ENCODE measurements at places on chromosomes 13 and 19. TPM values are rescaled to one million over a fixed set of nuclear protein-coding genes. Genes with fewer than 3 reads are reported as not detected.

The NBEA gene
- total RNA-seq: 1.5 TPM

The SEMA6B gene
- total RNA-seq: 3.3 TPM

The APC2 gene
- 0.11 TPM for total RNA-seq

The PRR22 gene
- total RNA-seq: 0.25 TPM

The SUGT1 gene
- total RNA-seq: 27.5 TPM

The TMIGD2 gene
- not detected for total RNA-seq

The SYNGR4 gene
- not detected for total RNA-seq

The PLVAP gene
- total RNA-seq: 11.7 TPM

The KLF1 gene
- 0.13 TPM for total RNA-seq

The LMTK3 gene
- 5.7 TPM for total RNA-seq

The LGALS14 gene
- total RNA-seq: not detected

- DNase-seq: no peak
Observed at GRCh38 chr13:90187478-90188350, 1159.8 kb upstream of the MIR17HG start.

DNA sequence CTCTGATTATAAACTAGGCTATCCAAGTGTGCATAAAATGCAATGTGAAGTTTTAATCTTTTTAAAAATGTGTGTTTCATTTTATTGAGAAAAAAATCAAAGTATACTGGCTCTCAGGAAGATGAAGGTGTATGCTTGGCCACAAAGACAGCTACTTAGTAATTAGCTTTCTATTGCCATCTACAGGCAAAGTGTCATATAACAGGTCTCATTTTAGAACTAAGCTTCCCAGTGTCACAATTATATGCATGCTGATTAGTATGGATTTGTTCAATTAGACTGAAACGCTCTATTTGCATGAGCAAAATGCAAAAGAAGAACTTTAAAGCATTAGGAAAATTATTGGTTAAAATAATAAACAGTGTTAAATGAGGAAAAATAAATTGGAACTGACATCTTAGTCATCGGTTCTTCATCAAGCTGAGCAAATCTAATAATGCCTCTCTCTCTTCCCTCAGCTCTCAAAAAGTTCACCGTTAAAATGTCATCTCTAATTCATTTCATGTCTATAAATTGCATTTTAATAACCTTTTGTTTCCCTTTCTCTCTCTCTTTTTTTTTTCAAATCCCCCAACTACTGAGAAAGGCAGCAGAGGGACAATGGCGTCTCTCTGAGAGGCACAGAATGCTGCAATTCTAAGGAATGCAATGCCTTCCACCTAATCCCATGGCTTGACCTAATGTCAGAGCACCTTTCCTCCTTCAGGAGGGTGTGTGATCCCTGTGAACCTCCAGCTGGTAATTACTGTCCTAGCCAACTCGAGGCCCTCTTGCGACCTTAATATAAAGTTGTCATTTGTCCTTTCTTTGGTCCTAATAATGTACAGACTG is 313.1 kb upstream of the MAB21L1 start:
- DNase-seq: no peak

GRCh38 chr19:40224342-40225150 is 1.9 kb downstream of the CCNP start:
- no peak for DNase-seq

GRCh38 chr13:33776239-33776881 is 41.6 kb upstream of the RFC3 start:
- no peak for DNase-seq

DNA sequence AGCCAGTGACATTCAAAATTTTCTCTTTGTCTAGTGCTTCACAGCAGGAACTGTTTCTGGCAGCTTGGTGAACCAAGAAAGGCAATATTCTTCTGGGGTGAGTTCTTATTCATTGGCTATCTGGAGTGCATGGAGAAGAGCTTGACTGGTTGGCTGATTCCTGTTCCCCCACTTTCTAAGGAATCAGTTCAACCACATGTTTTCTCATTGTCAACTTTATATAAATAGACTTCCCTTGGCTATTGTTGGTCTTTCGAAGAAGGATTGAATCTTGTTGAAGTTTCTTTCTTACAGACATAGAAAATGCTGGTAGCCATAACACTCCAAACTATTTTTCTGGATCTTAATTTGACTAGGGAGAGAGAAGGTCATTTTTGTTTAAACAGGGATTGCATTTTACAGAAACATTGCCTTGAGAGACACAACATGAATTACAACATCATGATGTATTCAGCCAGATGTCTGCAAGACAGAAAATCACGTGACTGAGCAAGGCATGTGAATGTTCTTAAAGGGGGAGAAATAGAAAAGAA is 85.2 kb downstream of the EDNRB start:
- no peak for DNase-seq

DNA sequence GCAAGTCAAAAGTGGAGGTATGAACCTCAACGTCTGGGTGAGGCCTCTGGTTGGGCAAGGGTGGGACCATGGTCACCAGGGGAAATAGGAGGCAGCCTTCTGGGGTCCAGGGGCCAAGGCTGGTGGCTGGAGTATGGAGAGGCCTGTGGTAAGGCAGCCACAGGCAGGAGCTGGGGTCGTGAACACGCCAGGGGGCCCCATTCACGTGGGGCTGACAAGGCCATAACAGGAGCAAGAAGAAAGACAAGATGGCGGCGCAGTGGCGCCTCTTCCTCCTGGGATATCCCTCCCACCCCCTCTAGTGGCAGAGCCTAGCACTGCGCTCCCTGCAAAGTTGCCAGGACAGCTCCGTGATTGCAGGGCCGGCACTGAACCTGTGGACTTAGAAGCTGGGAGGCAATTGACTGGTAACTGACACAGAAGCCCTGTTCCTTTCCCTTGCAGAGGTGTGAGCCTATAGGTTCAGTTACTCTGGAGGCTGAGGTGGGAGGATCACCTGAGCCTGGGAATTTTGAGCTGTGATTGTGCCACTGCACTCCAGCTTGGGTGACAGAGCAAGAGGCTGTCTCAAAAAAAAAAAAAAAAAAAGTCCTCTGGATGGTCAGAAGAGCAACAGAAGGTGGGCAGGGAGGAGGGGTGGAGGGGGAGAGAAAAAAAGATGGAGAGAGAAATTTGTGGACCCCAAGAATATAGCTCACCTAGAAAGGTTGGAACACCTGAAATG is 19.7 kb upstream of the EDDM13 start:
- peak; percentile 93 for DNase-seq

- peak; percentile 62 for DNase-seq
Observed at GRCh38 chr13:106619688-106620555, 52.0 kb upstream of the ARGLU1 start.

GRCh38 chr13:75486146-75487062 is 4.4 kb upstream of the TBC1D4 start:
- DNase-seq: no peak

GRCh38 chr13:25908366-25908765 is 143.4 kb downstream of the SHISA2 start:
- no peak for DNase-seq

- no peak for DNase-seq
Observed at GRCh38 chr13:75258159-75258782, 223.7 kb downstream of the TBC1D4 start.

DNA sequence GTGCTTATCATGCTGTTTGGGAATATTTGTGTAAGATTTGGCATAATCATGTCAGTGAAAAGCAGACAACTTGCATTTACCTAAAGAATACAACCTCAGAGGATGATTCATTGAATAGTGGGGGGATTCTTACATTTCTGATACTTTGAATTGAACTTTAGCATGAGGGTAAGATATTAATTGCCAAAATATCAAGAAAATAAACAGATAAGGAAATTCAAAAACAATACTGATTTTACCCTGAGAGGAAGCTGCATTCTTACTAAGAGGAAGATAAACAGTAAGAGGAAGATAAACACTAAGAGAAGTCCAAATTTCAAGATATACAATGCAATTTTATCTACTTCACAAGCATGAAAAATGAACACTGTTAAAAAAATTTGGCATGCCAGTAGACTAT is 2564.3 kb upstream of the PCDH20 start:
- no peak for DNase-seq

- no peak for DNase-seq
Observed at GRCh38 chr19:4391306-4391693, 9.0 kb downstream of the SH3GL1 start.

GRCh38 chr13:43988302-43988701 is 108.6 kb downstream of the LACC1 start:
- no peak for DNase-seq

DNA sequence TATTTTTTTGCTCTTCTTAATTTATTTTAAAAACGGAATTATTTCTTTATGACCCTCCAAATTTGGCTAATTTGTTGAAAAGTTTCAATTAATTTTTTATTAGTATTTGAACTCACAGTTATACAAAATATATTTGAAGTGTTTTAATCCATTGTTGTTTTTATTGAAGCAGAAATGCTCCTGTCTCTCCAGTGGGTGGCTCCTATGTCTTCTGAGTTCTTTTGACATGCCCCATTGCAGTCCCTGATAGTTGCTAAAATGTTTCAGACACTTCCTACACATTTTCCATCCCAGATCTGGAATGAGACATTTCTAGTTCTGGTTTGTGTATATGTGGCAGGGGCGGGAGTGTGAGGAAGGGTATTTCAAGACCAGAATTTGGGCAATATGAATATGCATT is 579.4 kb upstream of the PRR20A start:
- DNase-seq: no peak

DNA sequence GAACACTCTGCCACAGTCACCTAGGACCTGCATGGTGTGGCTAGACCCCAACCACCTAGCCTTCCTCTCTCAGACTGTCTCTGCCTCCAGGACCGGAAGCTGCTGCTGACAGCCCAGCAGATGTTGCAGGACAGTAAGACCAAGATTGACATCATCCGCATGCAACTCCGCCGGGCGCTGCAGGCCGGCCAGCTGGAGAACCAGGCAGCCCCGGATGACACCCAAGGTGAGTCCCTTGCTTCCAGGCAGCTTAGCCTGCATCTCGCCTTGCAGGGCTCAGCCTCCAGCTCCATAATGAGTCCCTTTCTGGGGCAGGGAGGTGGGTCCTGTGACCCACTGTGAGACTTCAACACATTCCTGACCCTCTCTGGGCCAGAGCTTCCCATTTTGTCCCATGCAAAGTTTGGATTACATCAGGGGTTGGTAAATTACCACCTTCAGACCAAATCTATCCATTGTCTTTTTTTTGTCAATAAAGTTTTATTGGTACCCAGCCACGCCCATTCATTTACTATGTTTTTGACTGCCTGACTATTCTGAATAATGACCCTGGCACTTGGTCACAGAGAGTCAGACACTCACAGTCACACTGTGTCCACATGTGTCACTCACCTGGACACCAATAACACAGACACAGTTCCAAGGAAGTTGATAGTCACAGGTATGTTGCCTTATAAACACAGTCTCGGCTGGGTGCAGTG is 13.4 kb downstream of the PKN1 start:
- no peak for DNase-seq

DNA sequence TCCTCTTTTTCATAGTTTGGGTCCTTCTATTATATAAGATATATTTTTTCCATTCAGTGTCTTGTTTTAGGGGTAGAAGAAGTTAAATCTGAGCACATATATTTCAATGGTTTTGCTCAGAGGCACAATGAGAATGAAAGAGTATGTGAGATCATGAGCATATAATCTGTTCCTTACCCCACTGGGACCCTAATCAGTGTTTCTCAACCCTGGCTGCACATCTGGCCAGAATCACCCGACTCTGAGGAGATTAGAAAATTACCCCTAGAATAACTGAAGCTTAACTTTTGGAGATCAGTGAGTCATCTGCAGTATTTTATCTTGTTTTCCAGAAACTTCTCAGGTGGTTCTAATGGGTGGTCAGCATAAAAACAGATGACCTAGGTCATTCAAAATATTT is 782 bp downstream of the CYSLTR2 start:
- DNase-seq: no peak

GRCh38 chr19:4817467-4818277 is 13.8 kb downstream of the TICAM1 start:
- DNase-seq: no peak

- no peak for DNase-seq
Observed at GRCh38 chr19:7068599-7068998, 904 bp upstream of the ZNF557 start.

- DNase-seq: no peak
Observed at GRCh38 chr13:66995203-66995611, 234.9 kb downstream of the PCDH9 start.

- DNase-seq: no peak
Observed at GRCh38 chr13:51549050-51549449, 35.2 kb upstream of the WDFY2 start.

DNA sequence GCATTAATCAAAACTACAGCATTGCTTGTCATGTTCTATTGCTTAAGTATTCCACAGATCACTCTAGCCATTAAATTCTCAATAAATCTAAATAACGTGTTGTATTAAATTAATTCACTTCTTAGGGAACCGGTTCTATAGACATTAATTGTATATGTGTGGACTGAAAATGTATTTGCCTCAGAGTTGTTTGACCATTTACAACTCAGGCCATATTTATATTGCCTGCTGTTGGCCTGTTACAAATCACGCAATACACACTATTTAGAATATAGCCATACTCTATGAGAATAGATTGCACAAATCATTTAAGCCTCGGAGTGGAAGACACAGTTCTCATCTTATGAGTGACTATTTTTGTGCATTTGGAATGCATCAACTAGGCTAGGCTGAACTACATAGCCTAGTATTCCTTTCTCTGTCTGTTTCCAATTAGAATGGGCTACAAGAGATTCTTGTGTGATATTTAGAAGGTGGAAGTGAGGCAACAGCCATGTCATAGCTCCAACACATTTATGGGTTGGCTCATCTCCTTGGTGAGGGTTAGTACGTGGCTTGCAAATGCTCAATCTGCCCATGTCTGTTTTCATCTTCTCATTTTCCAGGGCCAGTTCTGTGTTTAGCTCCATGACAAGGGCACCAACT is 1116.1 kb downstream of the PCDH9 start:
- DNase-seq: no peak

DNA sequence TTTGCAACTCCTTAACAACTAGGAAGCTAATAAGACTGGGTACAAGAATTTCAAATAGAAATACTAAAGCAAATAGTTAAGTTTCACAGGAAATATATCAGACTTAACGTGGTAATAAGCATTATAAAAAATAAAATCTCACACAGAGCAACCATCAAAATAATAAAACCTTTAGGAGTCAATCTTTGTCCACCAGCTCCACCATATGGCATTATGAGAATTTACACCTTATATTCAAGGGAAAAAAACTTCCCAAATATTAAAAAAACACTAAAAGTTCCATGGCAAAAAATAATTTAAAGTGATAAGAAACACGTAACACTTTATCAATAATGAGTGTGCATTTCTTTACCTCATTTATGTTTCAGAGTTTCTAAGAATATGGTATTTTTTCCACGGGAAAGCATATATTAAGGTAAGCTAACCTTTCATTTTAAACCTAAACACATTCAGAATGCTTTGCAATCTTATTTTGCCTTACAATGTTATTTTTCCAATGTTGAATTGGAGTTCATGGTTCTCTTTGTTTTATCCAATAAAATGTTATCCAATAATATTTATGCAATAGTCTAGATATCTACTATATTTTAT is 423.2 kb upstream of the SGCG start:
- DNase-seq: no peak

- no peak for DNase-seq
Observed at GRCh38 chr13:25196971-25197370, 24.9 kb upstream of the AMER2 start.
